ENCODE measurements at places on chromosomes 4 and X. TPM values are rescaled to one million over a fixed set of nuclear protein-coding genes. Genes with fewer than 3 reads are reported as not detected.

The ARHGAP36 gene
- not detected for total RNA-seq

DNA sequence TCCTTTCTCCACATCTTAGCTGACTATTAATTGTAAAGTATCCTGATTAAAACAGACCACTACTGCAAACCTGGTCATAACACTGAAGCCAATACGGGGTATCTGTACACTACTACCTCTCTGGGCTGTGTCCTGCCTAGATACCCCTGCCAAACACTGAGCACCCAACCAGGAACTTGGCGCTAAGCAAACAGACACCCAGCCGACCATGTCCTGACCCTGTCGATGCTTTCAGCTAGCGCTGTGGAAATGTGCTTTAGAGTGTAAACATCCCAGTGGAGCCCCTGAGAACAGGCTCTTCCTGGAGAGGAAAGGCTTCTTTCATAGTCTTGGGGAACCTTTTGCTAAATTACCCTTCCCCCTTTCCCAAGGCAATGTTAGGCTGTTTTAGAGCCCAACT, 52.9 kb downstream of the CCNG2 start:
- no peaks in the 10 kb centered on the region for H3K27me3 ChIP-seq
- H3K4me3 ChIP-seq, result no peak overlapping the region
- H3K27ac ChIP-seq, result no peak overlapping the region
- no peaks in the 10 kb centered on the region for H3K4me1 ChIP-seq
- no peaks in the 10 kb centered on the region for H3K36me3 ChIP-seq

The MAGEA10 gene
- total RNA-seq, result not detected

DNA sequence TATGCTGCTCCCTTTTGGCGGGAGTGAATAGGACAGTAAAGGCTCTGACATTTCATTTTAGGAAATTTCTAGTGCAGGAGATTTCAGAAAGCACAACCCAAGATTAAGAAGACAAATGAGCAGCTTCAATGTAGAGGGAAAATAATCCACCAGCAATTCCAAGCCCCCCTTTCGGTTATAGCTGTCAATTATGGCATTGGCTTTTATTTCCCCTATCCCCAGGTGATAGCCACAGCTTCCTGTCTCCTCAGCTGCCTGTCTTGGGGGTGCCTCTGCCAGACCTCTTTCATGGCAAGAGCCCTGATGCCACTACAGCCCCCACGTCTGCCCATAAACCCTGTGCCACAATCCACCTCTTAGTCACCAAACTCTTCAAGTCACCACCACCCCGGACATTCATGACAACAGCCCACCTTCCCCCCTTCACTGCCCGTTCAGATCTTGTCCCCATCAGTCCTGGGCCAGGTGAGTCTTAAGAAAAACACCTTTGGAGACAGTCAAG, 48.4 kb upstream of the CLNK start:
- no peaks in the 10 kb centered on the region for H3K4me1 ChIP-seq
- no peak overlapping the region for H3K4me3 ChIP-seq
- DNase-seq, result no peak
- no peaks in the 10 kb centered on the region for H3K27me3 ChIP-seq
- H3K36me3 ChIP-seq, result no peaks in the 10 kb centered on the region

DNA sequence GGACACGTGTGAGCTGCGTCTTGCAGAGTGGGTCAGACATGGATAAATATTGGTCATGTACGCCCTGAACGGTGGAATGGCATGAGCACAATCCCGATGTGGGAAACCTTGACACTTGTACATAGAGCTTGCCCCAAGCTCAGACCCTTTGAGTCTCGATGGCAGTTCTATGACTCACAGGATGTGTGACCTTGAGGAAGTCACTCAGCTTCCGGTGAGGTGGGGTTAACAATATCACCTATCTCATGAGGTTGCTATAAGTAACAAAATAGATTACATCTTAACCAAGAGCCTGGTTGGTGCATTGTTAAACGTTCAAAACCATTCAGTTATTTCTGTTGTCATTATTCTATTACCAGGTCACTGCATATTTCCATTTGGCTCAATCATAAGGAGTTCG, 109.1 kb upstream of the TBL1X start:
- no peak overlapping the region for H3K4me3 ChIP-seq
- no peaks in the 10 kb centered on the region for H3K36me3 ChIP-seq
- DNase-seq, result no peak
- no peak overlapping the region for H3K27ac ChIP-seq
- peaks cover 9% of the 10 kb centered on the region for H3K27me3 ChIP-seq

DNA sequence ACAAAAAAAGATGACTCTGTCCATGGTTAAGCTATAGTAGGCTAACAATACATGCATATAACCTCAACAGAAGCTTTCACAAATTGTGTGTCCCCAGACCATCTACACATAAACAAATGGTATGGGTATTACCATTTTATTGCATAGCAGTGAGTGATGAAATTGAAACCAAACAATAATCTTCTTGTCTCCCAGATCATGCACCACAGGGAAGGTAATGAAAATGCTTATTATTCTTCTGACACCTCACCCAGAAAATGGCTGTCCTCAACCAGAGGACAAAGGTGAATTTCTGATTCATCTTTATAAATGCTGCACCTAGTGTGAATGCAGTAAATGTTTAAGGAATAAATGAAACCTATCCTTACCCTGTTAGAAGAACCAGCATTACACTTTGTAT, 8.0 kb downstream of the PRSS12 start:
- no peak overlapping the region for H3K4me3 ChIP-seq
- H3K27me3 ChIP-seq, result no peaks in the 10 kb centered on the region
- H3K36me3 ChIP-seq, result no peaks in the 10 kb centered on the region
- DNase-seq, result no peak
- H3K4me1 ChIP-seq, result no peaks in the 10 kb centered on the region
- H3K27ac ChIP-seq, result no peak overlapping the region

GRCh38 chr4:83582289-83582785, 46.4 kb downstream of the GPAT3 start:
- H3K4me1 ChIP-seq, result peaks cover 11% of the 10 kb centered on the region
- peak; percentile 84 for DNase-seq
- no peak overlapping the region for H3K27ac ChIP-seq
- H3K36me3 ChIP-seq, result no peaks in the 10 kb centered on the region

DNA sequence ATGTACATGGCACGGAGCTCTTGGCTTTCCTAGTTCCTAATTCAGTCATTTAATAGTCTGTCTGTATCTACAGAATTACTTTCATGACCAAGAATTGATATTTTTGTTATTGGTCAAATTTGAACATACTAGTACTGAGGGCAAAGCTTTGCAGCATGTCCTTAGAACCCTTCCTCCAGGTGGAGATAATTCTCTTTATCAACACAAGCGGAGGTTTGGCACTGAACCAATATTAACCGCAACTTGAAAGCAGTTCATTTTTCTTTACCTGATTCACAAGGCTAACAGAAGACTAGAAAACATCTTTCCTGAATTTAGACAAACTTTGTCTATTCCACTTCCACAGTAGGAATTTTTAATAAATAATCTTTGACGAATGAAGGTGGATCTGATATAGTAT, 73.8 kb downstream of the TACR3 start:
- no peak overlapping the region for H3K27ac ChIP-seq
- no peaks in the 10 kb centered on the region for H3K36me3 ChIP-seq
- no peaks in the 10 kb centered on the region for H3K4me1 ChIP-seq
- H3K4me3 ChIP-seq, result no peak overlapping the region
- H3K27me3 ChIP-seq, result no peaks in the 10 kb centered on the region
- no peak for DNase-seq

GRCh38 chr4:38667085-38667893, 3.3 kb downstream of the KLF3 start:
- peak; percentile 93 for DNase-seq
- H3K27me3 ChIP-seq, result no peaks in the 10 kb centered on the region
- H3K4me1 ChIP-seq, result peaks cover 75% of the 10 kb centered on the region
- no peaks in the 10 kb centered on the region for H3K36me3 ChIP-seq

The REPS2 gene
- total RNA-seq, result 18.4 TPM

- DNase-seq, result no peak
- H3K27me3 ChIP-seq, result peaks cover 6% of the 10 kb centered on the region
- peaks cover 2% of the 10 kb centered on the region for H3K4me1 ChIP-seq
- H3K4me3 ChIP-seq, result no peak overlapping the region
Observed at GRCh38 chrX:2903366-2903765, 25.8 kb downstream of the ARSD start.

GRCh38 chrX:153933748-153934147, 1.1 kb downstream of the NAA10 start:
- H3K27ac ChIP-seq, result peak overlapping the region; percentile 42
- no peak for DNase-seq
- no peaks in the 10 kb centered on the region for H3K27me3 ChIP-seq
- H3K36me3 ChIP-seq, result peaks cover 7% of the 10 kb centered on the region

DNA sequence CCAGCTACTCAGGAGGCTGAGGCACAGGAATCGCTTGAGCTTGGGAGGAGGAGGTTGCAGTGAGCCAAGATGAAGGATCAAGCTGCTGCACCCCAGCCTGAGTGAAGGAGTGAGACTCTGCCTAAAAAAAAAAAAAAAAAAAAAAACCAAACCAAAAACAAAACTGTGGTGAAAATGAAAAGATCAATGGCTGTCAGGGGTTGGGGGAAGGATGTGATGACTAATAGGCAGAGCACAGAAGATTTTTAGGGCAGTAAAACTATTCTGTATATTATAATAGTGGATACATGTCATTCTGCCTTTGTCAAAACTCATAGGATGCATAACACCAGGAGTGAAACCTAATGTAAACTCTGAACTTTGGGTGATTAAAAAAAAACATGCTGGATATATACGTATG, 69.9 kb upstream of the ELOVL6 start:
- H3K36me3 ChIP-seq, result no peaks in the 10 kb centered on the region
- no peaks in the 10 kb centered on the region for H3K27me3 ChIP-seq
- no peaks in the 10 kb centered on the region for H3K4me1 ChIP-seq
- no peak overlapping the region for H3K27ac ChIP-seq

The PAK3 gene
- total RNA-seq, result 1.1 TPM

DNA sequence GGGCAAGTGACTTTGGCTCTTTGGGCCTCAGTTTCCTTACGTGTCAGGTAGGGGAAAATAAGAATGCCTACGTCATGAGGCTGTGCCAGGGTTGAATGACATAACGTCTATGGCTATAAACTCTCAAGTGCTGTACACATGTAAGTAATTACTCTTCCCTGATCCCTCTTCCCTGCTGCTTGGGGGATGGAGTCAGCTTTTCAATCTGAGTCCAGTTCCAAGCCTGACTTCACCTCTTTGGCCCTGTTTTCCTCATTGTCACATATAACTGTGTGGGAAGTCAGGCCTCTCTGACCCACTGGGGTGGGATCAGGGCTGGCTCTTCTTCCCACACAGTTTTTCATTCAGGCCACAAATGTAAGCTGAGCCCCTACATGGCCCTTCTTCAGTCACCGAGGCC, 11.4 kb upstream of the CITED1 start:
- H3K36me3 ChIP-seq, result no peaks in the 10 kb centered on the region
- no peak for DNase-seq
- no peak overlapping the region for H3K4me3 ChIP-seq
- H3K27me3 ChIP-seq, result peaks cover 23% of the 10 kb centered on the region

DNA sequence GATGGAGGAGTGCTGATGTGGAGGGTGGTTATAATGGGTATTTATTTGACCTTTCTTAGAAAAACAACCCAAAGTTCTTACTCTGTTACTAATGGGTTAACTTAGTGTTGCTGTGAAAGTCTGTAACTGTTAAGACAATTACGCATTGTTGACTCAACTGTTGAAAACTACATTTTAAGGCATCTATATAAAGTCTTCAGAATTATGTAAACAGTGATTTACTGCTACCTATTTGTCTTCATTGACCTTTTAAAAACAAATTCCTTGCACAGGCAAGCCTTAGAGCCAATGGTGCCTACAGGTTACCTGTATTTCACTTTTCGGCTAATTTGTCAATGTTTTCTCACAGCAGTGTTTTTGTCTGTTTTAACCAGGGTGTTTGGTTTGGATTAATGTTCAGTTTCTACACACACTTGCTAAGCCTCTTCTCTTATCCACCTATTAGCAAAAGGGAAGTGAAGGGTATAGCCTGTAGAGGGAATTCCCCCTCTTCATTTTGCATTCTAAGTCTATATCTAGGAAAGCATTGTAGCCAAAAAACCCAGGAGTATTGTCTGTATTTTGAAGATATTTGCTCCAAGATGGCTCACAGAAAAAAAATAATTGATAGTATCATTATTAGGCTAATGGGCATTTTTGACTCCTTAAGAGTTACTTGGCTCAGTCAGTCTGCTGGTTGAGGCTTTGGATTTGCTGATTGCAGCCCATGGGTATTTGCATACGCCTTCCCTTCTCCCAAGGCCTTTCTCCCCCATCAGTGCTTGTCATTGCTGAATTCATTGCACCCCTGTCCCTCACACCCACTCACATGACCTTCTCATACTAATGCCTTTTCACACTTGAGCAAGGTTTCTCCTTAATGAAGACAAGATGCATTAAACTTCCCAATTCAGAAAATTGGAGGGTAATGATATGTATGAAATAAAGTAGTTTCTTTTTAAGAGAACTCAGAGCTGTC, 30.5 kb downstream of the AFF1 start:
- peaks cover 10% of the 10 kb centered on the region for H3K4me1 ChIP-seq
- H3K4me3 ChIP-seq, result no peak overlapping the region
- no peak for DNase-seq
- H3K27me3 ChIP-seq, result no peaks in the 10 kb centered on the region
- no peak overlapping the region for H3K27ac ChIP-seq

The STK26 gene
- total RNA-seq, result 16.4 TPM

DNA sequence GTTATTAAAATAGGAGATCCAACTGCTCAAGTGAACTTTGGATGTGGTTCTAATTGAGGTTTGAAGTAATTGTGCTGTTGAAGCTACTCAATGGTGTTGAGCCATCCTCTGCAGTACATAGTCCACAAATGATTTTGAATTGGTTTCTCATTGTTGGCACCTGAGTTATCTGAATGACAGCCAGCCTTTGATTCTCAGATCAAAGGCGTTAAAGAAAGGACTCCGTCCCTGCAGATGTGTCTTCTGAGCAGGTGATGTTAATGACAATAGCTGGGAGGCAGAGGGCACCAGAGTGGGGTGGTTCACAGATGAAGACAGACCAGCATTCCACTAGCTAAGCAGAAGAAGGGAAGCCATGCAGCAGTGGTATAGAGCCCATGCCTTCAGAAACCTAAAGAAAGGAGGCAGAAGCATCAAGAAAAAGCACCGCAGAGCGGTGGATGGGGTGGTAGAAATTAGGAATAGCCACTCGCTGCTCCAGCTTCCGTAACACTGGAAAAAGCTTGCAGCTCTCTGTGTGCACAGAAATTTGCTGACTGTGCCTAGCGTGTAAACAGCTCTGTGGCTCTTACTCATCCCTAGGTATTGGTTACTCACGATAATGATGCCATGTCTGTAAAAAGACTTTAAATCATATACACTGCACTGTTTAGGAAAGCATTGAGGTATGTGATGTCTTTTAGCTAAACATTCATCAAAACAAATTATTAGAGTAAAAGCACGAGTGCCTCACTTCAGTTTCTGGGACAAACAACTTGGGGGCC, 79.2 kb upstream of the CLCN4 start:
- H3K36me3 ChIP-seq, result peaks cover 5% of the 10 kb centered on the region
- peaks cover 10% of the 10 kb centered on the region for H3K27me3 ChIP-seq
- H3K27ac ChIP-seq, result no peak overlapping the region
- DNase-seq, result no peak
- peaks cover 3% of the 10 kb centered on the region for H3K4me1 ChIP-seq
- H3K4me3 ChIP-seq, result no peak overlapping the region

GRCh38 chrX:96752781-96753180, 68.1 kb downstream of the DIAPH2 start:
- no peak overlapping the region for H3K4me3 ChIP-seq
- DNase-seq, result no peak
- no peak overlapping the region for H3K27ac ChIP-seq
- no peaks in the 10 kb centered on the region for H3K36me3 ChIP-seq
- H3K4me1 ChIP-seq, result no peaks in the 10 kb centered on the region
- H3K27me3 ChIP-seq, result peaks cover 5% of the 10 kb centered on the region
